ENCODE measurements at places on chromosomes 1 and 21.

- peak; percentile 73 for DNase-seq
Measured at GRCh38 chr1:240705579-240705978, 93.6 kb upstream of the GREM2 start.

DNA sequence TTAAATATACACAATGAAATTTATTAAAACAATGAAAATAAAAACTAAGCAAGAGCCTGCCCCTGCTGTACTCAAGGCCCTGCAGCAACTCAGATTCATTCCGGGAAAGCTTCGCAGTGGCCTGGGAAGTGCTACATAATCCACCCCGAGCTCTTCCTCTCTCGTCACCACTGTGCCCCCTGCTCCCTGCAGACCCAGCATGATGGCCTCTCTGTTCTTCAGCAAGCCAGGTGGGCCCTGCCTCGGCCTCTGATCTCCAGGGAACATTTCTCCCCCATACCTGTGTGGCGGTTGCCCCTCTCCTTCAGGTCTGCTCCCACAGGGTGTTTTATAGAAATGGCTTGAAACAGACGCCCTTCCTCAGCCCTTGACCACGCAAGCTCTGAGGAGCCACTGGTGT lies 10.6 kb downstream of the RNF187 start:
- no peak for DNase-seq

GRCh38 chr1:53316424-53316765 lies 11.5 kb downstream of the LRP8 start:
- DNase-seq: no peak

DNA sequence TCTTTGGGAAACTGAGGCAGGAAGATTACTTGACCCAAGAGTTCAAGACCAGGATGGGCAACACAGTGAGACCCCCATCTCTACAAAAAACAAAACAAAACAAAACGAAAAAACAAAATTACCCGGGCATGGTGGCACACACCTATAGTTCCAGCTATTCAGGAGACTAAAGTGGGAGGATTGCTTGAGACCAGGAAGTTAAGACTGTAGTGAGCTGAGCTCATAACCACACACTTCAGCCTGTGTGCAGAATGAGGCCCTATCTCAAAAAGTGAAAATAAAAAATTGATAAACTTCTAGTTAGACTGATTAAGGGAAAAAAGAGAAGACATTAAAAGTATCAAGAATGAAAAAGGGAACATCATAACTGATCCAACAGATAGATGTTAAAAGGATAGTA lies 154.0 kb downstream of the RHOU start:
- DNase-seq: no peak

- no peak for DNase-seq
Measured at GRCh38 chr1:77548285-77548684, 134.2 kb downstream of the ZZZ3 start.

GRCh38 chr1:170881268-170882265 lies 53.8 kb upstream of the MROH9 start:
- DNase-seq: peak; percentile 27

- DNase-seq: no peak
Measured at GRCh38 chr21:16590186-16590585, 860.4 kb downstream of the USP25 start.

- peak; percentile 69 for DNase-seq
Measured at GRCh38 chr1:21647431-21648351, 21.5 kb downstream of the RAP1GAP start.

DNA sequence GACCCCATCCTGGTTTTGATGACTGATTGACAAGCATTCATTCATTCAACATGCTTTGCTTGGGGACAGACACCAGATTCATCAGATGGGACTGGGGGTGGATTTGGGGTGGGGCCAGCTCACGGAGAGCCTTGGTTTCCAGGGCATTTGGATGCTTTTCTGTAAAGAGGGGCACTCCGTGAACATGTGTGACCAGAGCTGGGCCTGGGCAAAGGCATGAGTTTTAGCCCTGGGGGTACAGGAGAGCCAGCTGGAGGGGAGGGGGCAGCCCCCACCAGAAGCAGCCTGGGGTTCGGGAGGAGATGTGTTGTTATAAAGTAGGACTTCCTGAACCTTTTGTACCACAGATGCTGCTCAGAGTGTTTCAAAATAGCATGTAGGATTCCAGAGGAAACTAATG lies 99.7 kb downstream of the RIPK4 start:
- no peak for DNase-seq

DNA sequence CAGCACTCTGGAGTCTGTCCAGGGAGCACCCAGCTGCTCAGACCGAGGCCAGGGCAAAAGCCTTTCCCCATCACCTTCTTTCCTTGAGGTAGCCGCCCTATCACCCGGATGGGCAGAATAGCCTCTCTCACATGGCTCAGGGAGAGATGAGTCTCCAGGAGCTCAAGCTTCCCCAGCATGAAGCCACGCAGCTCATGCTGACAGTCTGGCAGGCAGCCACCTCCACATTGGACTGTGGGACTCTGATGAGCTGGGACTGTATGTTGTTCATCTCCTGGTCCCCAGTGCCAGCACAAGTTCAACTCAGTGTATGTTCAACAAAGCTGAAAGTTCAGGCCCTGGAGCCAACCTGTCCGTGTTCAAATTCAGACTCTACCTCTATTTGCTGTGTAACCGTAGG lies 75.2 kb upstream of the ZC3H12A start:
- no peak for DNase-seq

GRCh38 chr1:232876506-232877364 lies 71.5 kb downstream of the MAP10 start:
- no peak for DNase-seq

DNA sequence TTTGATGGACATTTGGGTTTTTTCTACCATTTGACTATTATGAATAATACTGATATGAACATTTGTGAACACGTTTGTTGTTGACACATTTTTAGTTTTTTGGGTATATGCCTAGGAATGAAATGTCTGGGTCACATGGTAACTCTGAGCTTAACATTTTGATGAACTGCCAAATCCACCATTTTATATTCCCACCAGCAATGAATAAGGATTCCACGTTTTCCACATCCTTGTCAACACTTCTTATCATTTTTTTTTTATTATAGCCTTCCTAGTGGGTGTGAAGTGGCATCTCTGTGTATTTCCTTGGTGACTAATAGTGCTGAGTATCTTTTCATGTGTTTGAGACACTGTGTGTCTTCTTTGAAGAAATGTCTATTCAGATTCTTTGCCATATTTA lies 67.6 kb downstream of the RASAL2 start:
- peak; percentile 64 for DNase-seq

DNA sequence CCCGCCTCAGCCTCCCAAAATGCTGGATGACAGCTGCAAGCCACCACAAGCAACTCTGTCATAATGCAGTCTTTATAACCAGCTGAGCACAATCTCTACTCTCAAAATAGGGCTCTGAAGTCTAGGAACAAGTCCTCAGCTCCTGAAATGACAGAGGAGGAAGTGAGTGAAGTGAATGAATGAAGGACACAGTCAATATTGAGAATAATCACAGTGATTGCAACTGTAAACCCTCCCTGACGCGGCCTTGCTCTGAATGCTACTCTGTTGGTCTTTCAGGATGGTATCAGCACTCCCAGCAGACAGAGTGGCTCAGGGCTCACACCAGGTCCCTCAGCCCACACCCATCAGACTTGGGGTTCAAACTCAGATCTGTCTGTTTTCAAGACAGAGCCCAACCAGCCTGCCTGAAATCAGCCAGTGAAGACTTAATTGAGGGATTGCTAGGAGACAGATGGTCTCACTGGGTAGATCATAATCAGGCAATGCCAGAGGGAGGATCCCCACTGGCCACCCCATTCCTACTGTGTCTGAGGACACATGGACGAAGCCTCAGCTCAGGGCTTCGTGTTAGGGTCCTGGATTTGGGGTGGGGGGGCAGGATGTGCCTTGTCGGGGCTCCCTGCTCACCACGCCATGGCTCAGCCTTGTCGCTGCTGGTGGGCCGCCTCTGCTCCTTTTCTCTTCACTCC lies 20.9 kb downstream of the RNF187 start:
- DNase-seq: no peak

DNA sequence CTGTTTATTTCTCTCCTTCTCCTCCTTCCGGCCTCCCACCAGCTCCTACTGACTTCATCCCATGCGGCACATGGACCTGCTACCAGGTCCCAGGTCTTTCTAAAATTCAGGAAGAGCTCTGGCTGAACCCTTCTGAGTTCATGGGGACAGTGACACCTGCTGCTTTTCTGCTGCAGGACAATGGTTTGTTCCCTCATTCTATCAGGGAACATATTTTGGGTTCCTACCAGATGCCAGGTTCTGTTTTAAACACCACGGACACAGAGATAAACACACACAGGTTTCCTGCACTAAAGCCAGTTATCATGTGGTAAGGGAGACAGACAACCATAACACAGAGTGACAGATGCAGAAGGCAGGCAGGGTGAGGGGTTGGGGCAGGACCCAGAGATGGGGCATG lies 114.0 kb upstream of the RAB4A start:
- DNase-seq: no peak

- DNase-seq: no peak
Measured at GRCh38 chr1:94100785-94101612, 19.9 kb downstream of the ABCA4 start.

GRCh38 chr1:198662821-198663220 lies 24.0 kb downstream of the PTPRC start:
- DNase-seq: no peak

- no peak for DNase-seq
Measured at GRCh38 chr1:30764939-30765555, 7.5 kb upstream of the LAPTM5 start.

DNA sequence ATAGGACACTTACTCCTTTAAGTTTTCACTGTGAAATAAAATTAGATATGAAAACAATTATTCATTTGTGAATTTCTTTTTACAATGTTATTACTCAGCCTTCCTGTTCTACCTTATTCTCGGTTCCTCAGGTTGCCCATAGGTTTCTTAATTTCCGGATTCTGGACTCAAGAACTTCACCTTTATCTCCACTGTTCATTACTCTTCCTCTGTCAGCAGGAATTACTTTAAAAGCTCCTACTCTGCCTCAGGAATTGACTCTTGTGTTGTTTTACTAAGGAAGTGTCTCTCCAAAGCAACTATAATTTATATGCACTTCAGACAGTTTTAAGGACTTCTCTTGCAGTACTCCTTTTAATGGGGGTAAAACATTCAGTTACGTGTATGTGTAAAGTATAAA lies 123.8 kb downstream of the OSBPL9 start:
- DNase-seq: no peak

DNA sequence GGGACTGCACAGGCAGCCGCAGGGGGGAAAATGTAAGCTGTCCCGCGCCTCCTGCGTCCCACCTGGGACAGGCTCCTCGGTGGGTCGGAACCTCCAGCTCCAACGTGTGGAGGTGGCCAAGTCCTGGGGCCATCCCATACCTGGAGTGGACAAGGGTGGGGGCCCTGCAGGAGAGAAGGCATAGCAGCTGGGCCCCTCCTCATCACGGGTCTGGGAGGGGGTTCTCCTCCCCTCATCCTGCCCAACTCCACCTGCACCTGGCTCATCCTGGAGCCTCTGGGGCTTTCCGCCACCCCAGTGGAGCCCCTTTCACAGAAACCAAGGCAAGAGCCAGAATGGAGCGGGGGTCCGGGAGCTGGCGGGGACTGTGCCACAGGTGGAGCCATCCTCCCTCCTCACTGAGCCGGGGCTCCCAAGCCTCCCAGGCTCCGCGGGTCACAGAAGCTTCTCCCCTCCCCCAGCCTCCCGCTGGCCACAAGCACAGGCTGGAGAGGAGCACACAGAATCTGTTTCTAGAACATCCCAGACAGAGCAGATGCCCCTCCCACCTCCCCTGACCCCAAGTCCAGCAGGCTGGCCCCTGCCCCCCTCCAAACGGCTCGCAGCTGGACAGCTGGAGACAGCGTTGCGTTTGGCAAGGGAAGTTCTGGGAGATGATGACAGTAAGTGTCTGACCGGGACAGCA lies 65.8 kb downstream of the MEGF6 start:
- no peak for DNase-seq

DNA sequence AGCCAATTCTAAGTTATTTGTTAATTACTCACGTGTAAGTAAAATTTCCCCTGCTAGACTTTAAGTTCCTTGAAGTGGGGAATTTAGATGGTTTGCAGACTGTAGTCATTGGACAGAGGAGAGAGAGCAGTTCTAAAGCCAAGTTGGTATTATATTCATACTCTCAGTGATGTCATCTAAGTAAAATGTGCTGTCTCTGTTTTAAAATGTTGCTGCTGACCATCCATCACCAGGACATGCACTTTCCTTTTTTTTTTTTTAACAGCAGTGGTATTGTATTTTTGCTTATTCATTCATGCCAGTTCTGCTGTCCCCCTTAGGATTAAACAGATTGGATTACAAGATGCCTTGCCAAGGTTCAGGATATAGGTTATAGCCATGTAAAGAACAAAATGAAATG lies 2.3 kb downstream of the TTLL7 start:
- DNase-seq: peak; percentile 80

DNA sequence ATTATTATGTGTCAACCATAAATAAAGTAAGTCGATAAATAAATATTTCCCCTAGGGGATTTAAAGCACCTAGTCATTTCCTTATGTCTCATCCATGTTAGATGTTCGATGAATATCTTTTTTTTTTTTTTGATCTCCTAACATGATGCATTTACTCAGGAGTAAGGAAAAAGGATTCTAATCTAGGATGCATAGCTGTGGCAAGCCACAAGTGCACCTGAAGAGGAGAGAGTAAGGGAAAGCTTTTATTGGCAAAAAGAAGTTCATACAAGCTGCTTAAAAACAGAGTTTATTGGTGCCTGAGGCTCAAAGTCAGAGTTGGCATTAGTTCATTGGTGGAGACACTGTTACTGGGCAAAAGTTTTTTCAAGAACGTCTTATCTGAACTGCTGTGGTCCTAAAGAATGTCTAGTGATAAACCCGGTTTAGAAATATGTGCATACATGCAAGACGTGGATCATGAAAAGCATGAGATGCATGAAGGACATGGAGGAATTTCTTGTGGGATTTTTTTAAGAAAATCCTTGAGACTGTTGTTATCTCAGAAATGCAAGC lies 51.7 kb downstream of the SWT1 start:
- DNase-seq: peak; percentile 100

GRCh38 chr1:43427524-43427923 lies 26.2 kb downstream of the HYI start:
- DNase-seq: no peak

DNA sequence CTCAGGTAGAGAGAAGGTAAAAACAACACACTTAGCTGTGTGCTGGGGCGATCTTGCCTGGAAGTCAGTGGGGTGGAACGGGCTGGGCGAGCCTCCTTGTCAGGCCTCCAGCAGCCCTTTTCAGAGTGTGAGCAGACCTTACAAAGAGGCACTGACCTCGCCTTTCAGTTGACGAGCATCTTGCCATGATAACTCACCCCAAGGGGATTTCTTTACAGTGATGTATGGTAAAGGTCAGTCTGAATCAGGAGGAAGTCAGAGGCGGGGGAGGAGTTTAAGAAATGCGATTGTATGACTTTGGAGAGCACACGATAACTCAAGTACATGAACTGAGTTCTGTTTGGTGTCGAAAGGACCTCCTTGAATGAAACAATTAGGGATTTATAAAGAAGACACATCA lies 326.5 kb upstream of the PROX1 start:
- no peak for DNase-seq
